ENCODE measurements at places on chromosomes 16 and 17.

- DNase-seq, result no peak
Measured at GRCh38 chr17:27413315-27413714, 42.9 kb upstream of the KSR1 start.

- DNase-seq, result peak; percentile 16
Measured at GRCh38 chr16:81315271-81316175, 761 bp downstream of the GAN start.

- no peak for DNase-seq
Measured at GRCh38 chr17:78624324-78625151, 47.3 kb upstream of the DNAH17 start.

DNA sequence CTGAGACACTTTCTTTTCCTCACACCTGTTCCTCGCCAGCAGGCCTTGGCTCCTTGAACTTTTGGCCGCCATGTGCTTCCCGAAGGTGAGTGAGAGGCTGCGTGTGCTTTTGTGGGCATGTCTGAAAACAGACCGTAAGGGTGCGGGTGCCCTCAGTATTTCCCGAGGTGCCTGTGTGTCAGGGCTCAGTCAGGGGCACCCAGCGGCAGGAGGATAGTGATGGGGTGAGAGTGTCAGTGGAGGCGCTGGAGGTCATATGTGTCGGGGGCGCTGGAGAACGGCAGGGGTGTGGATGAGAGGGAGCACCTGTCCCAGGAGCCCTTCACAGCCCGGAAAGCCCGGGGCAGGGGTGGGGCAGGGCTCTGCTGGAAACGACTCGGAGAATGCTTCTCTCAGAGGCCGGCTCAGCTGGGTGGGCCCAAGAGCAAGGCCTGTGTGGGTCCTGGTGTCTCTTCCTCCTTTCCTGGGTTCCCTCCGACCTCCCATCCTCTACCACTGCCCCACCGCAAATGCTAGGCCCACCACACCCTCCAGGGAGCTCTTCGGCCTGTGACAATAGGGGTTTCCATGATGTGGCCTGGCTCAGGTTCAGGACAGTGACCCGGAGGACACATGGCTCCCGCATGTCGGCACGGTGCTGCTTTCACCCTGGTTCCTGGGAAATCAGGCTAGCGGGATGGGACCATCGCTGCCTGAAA is 451 bp downstream of the IL32 start:
- DNase-seq, result no peak

- DNase-seq, result peak; percentile 68
Measured at GRCh38 chr17:82297280-82297713, 20.1 kb downstream of the CD7 start.

DNA sequence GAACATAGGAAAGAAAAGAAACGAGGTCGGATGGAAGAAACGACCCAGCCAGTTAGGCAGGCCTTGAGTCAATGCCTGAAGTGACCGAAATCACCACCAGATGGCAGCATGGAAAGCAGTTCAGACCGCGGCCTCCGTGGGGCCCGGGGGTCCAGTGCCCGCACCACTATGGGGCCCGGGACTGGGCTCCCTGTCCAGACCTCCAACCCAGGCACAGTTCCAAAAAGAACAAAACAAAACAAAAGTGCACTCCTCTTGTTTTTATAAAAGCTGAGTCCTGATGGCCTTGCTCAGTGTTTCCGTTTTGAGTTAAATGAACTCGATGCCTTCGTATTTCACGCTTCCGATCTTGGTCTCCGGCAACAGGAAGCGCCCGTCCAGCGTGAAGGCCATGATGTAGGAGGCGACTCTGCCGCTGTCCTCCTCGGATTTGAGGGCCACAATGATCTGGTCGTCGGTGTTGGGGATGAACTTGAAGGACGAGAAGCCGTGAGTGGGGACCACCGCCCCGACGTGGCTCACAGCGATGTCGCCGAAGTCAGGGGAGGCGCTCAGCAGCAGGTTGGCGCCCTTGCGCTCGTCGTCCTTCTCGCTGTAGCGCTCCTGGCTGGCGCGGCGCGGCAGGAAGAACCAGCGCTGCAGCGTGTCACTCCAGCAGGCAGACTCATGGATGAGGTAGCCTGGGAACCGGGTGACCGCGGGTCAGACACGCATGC is 13.7 kb upstream of the LGALS3BP start:
- peak; percentile 27 for DNase-seq
